ENCODE measurements at places on chromosomes 4 and X.

DNA sequence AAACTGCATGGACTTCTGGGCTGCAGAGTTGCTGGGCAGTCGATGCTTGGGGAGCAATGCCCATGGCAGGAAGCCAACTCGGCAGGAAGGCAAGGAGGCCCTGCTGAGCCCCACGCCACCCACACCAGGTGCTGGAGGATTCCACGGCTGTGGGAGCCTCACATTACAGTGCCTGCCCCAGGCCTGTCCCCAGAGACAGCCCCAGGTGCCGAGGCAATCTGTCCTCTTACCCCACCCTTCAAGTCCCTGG lies 53.9 kb downstream of the HMX1 start:
- DNase-seq, result no peak

- peak; percentile 62 for DNase-seq
These were observed 17.0 kb downstream of the ADD1 start for GRCh38 chr4:2860391-2861348.

DNA sequence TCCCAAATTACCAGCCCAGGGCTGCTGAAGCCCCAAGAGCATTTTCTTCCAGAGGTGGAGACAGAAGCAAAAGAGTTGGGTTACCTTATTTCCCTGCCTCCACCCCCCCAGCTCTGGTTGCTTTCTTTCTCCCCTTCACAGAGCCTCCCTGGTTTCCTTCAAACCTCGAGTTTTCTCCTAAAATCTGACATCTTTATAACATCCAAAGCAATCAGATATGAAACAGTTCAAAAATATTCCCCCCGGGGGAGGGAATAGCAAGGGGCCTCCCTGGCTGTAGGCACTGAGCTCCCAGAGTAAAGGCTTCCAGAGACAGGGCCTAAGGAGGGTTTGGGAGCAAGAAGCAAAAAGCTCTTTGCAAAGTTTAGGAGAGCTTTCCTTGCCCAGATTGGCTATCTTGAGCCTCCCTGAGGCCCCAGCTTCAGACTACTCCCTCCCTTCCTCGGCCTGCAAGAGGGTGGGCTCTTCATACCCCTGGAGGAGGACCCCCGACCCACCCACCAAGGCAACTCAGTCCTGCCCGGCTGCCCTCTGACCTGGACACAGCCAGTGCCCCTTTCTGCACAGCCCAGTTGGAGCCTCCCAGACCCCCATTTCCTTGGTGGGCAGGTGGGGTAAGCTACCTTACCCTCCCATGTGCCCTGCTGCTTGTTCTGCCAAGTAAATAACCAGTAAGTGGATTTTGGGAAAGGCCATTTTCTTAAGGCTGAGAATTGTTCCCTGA lies 7.6 kb downstream of the MAMLD1 start:
- DNase-seq, result no peak

DNA sequence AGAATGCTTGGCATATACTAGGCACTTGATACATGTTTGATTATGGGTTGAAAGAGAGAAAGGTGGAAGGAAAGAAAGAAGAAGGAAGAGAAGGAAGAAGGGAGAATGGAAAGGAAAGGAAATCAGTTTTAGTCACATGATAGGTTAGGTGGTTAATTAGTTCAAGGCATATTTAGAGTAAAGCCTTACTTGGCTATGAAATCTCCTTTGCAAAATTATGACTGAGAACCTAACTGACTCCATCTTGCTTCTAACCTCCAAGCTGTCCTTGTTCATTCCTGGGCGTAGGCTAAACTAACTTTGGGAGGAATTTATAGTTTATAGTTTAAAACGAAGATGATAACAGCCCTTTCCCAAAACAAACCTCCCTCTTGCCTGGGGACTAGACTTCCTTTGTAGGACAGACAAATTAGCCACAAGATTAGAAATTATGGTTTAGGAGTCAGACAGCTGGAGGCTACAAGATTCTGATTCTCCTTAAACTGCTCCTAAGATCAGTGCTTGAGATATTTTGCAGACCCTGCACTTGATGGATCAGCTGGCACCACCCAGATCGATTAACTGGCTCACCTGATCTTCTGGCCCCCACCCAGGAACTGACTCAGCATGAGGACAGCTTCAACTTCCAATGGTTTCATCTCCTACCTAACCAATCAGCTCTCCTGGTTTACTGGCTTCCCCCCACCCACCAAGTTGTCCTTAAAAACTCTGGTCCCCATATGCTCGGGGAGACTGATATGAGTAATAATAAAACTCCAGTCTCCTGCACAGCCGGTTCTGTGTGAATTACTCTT lies 55.0 kb downstream of the TXK start:
- DNase-seq, result no peak

GRCh38 chr4:31045151-31045550 lies 325.0 kb downstream of the PCDH7 start:
- DNase-seq, result no peak

DNA sequence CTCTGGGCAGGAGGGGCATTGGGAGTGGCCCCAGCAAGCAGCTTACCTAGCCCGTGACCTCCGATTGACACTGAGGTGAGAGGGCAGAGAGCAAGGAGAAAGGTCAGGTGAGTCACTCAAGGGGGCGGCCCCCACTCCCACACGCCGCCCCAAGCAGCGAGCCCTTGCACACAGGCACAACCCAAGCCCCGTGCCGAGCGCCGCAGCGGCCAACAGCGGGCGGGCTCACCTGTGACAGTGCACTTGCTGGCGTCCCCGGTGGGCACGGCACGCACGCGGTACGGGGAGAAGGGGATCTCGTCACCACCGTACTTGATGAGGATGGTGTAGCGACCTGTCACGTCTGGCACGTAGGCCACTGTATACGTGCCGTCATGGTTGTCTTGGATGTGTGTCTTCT lies 17.2 kb downstream of the FLNA start:
- DNase-seq, result no peak

DNA sequence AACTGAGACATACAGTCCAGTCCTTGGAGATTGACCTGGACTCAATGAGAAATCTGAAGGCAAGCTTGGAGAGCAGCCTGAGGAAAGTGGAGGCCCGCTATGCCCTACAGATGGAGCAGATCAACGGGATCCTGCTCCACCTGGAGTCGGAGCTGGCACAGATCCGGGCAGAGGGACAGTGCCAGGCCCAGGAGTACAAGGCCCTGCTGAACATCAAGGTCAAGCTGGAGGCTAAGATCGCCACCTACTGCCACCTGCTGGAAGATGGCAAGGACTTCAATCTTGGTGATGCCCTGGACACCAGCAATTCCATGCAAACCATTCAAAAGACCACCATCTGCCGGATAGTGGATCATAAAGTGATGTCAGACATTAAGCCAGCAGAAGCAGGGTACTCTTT lies 20.4 kb upstream of the FRMPD3 start:
- peak; percentile 35 for DNase-seq

DNA sequence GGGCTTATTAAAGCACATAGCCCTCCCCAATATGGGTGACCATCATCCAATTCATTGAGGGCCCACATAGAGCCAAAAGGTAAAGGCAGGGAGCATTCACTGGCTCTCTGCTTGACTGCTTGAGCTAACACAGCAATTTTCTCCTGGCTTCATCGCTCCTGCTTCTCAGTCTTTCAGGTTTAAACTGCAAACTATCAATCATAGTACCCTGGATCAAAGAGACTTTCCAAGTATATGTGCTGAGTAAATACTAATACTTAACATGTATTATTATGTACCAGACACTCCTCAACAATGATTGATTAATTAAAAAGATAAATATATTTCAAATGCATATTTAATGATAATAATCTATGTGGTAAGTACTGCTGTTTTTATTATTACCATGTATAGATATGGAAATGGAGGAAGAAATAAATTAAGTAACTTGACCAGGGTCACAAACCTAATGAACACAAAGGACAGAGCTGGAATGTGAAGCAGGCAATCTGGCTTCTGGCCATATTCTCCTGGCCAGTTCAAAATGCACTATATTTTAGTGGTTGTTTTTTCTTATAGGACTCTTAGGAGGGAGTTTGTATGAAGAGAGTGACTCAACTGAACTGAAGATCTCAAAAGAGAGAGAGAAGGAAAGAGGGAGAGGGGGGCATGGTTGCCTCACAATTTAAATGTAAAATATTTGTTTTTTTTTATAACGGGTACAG lies 1197.3 kb downstream of the TECRL start:
- no peak for DNase-seq

GRCh38 chr4:149884046-149884445 lies 68.4 kb upstream of the IQCM start:
- no peak for DNase-seq

DNA sequence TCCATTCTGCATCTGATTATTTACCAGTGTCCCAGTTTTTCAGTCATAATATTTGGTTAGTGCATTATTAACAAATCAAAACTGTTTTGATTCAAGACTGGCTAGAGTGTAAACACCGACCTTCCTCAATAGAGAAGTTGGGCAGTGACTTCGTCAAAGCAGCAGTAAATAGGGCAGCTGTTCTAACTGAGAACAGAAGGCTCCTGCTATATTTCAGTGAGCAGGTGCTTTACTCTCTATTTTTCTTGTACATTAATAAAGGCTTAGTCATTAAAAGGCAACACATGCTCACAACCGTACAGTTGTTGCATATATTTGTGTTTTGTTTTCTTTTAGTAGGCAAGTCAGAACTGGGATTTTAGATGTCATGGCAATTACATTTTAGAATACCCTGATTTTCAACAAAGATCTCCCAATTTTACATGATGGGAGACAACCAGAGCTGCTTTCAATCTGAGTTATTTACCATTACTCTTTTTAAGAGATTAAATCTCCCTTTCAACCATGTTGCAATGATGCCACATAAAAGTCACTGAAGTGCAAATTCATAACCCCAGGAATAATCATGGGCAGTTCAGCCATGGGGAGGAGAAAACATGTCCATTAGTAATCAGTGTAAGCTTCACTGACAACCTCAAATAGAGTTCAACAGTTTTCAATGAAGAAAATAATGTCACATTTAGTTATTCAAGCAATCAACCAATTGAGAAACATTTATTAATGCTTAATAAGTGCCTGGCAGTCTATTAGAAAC lies 233.3 kb downstream of the NDST4 start:
- no peak for DNase-seq

DNA sequence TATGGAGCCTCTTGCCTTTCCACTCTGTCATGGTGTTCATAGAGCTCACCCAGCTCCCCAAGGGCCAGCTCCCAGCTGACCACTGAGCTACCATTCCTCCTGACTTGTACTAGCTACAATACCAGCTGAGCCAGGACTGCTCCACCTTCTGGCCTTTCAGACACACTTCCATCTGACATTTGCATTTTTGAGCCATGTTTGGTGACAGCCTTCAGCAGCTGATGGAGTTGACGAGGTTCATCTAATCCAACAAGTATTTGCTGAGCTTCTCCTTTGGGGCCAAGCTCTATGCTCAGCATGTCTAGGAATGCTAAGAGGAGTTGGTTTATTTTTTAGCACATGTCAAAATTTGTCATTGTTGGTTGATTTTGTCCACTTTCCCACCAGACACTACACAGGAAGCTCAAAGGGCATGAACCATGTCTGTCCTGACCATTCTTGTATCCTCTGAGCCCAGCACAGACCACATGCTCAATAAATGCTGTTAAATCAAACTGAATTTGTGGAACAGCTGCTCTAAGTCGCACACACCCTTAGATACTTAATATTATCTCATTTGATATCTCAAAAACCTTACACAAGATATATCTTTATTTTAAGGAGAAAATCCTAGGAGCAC lies 142.6 kb upstream of the PPARGC1A start:
- no peak for DNase-seq

GRCh38 chrX:93874554-93874953 lies 200.5 kb downstream of the FAM133A start:
- no peak for DNase-seq

- no peak for DNase-seq
These were observed 2.8 kb upstream of the SAP30 start for GRCh38 chr4:173367946-173368345.

DNA sequence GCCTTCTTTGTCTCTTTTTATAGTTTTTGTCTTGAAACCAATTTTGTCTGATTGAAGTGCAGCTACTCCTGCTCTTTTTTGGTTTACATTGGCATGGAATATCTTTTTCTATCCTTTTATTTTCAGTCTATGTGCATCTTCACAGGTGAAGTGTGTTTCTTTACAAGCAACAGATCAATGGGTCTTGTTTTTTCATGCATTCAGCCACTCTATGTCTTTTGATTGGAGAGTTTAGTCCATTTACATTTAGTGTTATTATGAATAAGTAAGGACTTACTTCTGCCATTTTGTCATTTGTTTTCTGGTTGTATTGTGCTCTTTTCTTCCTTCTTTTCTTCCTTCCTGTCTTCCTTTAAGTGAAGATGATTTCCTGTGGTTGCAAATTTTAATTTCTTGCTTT lies 224.4 kb downstream of the SLC39A8 start:
- DNase-seq, result no peak

- no peak for DNase-seq
These were observed 230.8 kb downstream of the SHOX start for GRCh38 chrX:861340-861890.

GRCh38 chr4:43855283-43855682 lies 593.3 kb downstream of the KCTD8 start:
- DNase-seq, result no peak

DNA sequence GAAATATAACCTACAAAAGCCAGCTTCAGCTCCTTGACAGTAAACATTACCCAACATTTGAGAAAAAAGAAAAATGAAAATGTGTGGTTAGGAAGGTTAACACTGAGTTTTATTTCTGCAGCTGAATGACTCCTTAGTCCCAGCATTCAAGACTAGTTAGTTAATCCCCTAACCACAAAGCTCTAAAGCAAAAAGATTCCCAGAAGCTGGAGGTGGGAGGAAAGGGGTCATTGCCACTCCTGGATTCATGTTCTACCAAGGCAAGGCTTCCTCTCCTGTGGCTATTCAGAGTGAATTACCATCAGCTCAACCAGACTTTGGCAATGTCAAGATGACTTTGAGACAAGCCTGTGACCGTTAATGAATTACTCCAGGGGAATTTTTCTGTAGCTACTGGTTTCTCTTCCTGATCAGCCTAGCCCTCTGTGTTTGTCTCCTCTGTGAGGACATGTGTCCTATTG lies 63.6 kb downstream of the HADH start:
- DNase-seq, result no peak

DNA sequence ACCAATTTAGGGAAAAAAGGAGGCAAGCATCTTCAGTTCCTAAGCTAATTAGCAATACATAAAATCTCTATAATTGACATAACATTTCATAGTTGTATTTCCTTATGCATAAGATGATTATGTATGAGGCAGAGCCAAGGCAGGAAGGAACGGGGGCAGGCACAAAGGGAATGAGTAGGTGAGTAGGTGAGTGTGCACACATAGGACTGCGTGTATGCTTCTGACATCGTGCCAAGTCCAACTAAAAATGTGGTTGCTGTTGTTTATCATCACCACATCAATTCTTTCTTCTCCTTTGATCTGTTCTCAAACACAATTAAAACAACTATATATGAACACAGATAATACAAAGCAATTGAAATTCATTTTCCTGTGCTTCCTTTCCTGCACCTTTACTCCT lies 131.2 kb downstream of the UNC5C start:
- DNase-seq, result no peak

- DNase-seq, result no peak
These were observed 92.7 kb downstream of the CBLL2 start for GRCh38 chrX:22365460-22365859.

DNA sequence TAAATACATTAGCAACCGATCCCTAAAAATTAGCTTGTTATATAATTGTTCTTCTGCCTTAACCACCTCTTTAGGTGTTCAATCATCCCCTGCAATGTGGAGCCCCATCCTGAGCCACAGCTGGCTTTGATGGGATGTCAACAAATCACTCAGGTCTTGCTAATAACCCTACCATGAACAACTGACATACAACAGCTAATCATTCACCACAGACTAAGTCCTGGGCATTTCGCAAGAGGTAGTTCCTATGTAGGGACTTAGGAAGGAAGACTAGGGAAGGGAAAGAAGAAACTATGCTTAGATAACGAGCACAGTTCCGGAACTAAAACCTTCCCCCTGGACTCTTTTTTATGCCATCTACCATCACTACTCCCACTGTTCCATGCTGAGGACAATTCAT lies 63.6 kb upstream of the PTCHD1 start:
- DNase-seq, result no peak
